WTC11 (cell line): ENCODE measurements at places on chromosomes 13 and 19.

DNA sequence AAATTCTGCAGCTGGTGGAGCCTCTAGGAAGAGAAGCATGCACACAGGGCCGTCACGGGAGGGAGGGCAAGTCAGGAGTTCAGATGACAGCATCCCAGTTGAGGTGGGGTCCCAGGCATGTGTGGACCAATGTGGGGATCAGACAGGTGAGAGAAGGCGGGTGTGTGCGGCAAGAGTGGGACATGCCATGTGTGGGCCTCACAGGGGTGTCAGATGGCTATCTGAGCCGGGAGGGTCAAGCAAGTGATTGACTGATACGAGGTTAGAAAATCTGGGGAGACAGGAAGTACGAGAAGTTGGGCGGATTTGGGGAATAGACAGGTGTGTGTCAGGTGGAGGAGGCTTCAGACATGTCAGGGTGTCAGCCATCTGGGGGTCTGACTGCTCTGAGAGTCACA lies 8.9 kb downstream of the RASGRP4 start:
- no peak for DNase-seq

- no peak for DNase-seq
Observed at GRCh38 chr13:113552786-113553434, 31.6 kb upstream of the TFDP1 start.

DNA sequence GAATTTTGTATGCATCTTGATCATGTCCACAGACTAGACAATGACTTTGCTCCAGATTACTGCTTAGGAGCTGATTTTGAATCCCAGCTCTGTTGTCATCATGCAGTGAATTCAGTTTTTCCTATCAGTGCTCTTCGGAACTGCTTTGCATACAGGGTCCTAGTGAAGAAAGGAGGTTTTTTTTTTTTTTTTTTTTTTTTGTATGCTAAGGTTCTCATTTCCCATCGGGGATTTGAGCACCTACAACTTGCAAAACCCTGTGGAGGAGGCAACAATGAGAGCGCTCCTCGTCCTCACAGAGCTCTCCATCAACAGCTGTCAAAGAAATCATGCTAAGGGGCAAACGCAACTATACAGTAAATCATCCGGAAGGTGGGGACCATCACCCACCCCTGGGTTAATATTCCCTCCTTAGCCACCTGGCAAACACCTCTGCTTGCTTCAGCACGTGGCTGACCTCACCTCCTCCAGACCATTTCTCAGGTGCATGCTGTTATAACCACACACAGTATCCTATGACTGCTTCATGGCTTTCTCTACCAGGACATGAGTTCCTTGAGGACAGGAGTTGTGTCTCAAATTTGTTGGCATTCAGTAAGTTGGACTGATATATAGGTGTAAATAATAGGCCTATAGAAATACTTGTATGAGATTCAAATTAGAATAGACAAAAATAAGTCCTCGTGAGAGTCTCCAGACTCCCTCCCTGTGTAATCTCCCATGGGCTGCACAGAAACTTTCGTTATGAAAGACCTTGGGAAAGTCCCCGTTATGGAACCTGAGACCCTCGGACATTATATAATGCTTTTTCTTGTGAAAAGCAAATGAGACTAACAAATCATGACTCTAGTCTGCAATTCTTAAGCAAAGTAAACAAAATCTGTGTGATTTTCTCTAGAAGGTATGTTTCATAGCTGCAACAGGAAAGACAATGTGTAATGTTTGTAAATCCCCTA lies 113.8 kb downstream of the KATNAL1 start:
- DNase-seq: no peak

DNA sequence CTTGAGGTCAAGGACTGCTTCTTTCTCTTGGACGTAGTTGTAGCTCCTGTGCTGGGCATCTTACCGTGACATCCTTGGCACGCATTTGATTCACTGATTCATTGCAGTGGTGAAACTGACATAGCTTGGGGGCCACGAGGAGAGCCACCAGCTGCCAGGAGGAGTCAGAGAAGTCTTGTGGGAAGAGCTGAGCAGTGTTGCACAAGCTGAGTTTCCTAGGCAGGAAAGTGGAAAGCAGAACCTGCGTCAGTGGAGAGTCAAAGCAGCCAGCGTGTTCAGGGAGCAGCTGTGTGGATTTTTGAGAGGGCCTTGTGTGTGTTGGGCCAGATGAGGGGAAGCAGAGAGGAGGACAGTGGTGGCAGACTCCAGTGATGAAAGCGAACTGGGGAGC lies 5.3 kb upstream of the GPR183 start:
- no peak for DNase-seq

GRCh38 chr13:111359237-111359915 lies 38.9 kb downstream of the TEX29 start:
- peak; percentile 51 for DNase-seq

GRCh38 chr19:34573226-34573864 lies 91.8 kb downstream of the WTIP start:
- DNase-seq: no peak

DNA sequence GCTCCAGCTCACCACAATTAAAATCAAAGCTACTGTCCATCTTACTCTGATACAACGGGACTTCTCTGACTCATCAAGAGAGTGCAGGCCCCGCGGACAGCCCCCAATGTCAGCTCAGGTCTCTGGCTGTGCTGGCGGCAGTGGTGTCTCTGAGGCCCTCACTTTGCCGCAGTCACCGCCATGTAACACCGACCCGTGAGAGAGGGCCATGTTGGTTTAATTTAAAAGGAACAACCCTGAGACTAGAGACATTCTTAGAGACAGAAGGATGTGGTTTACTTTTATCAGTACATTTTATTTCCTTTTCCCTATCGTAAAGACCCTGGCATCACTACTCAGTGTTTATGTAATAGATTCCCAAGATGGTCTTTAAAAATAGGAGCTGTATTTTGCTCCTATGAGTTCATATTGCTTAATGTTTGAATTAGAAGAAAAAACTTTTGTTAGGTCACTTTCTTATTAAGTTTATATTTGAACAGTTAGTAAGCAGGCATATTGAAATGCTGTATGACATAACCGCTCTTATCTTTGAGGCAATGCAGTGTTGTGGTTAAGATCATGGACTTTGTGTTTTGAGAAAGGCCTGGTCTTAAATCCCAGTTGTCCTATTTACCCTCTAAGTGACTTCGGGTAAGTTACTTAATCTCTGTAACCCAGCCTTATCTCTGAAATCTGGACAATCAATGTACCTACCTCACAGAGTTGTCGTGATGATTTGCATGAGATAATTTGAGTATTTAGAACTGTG lies 23.4 kb downstream of the DGKH start:
- no peak for DNase-seq

DNA sequence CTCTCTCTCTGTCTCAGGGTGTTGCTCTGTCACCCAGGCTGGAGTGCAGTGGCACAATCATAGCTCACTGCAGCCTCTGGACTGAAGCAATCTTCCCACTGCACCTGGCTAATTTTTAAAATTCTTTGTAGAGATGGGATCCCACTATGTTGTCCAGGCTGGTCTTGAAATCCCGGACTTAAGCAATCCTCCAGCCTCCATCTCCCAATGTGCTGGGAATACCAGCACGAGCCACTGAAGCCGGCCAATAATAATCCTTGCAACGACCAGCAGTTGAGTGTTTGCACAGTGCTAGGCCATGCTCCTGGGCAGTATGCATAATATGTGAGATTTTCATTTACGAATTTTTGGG lies 640 bp upstream of the EPOR start:
- no peak for DNase-seq

DNA sequence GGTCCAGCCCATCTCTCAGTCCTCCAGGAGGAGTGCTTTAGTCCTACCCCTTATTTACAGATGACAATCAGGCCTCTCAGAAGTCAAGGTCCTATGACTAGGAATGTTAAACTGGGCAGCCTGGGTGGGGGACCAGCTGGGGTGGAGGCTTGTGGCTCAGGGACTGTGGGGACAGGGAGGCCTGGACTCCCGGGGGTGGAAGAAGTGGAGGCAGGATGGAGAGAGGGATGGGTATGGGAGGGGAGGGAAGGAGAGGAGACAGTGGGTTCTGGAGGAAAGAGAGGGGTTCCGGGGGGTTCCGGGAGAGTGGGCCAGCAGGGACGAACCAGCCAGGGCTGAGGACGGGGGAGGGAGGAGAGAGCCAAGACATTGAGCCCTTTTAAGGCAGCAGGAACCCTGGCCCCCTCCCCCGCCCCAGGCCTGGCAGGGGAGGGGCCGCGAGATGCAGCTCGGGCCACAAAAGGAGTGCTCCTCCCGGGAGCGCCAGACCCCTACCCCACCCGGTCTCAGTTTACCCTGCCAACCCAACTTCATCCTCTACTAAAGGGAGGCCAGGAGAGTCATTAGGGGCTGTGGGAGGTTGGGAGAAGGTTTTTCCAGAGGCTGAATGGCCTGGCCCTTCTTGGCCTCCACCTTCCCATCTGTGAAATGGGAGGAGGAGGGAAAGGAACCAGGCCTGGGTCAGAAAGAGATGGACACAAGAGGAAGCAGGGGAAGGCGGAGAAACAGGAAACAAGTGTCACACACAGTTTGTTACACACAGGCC lies 1.7 kb downstream of the DMPK start:
- no peak for DNase-seq
